ENCODE measurements at places on chromosomes 6 and 20.

DNA sequence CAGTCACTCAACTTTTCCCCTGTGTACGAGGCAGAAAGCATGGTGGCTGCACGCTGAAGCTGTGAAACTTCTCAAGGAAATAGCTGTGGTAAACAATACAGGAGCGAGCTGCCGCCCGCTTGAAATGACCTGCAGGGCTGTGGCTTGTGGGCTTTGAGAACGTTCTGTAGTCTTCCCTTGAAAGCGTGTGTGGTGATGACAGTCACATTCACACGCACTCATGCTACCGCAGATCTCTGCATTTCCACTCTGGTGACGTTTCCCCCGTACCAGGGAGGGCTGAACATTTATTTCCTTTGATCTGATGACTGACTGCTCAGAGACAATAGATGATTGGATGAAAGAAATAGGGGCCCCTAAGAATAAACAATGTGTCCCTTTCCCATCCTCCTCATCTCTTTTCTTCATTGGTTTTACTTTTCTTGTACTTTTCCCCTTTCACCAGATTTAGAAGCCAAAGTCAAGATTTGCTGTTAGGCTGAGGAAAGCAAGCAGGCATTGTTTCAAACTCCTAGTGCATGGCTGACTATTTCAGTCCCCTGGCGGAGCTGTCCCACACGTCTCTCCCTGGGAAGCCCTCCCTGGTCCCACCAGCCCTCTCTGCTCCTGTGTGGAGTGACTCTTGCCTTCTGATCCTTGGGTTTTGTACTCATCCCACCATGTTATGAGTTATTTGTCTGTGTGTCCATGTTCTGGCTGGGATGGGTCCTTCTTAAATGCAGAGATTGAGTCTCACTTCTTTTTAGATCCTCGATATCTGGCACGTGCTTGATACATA lies 3.9 kb downstream of the SYTL3 start:
- no peak for DNase-seq

DNA sequence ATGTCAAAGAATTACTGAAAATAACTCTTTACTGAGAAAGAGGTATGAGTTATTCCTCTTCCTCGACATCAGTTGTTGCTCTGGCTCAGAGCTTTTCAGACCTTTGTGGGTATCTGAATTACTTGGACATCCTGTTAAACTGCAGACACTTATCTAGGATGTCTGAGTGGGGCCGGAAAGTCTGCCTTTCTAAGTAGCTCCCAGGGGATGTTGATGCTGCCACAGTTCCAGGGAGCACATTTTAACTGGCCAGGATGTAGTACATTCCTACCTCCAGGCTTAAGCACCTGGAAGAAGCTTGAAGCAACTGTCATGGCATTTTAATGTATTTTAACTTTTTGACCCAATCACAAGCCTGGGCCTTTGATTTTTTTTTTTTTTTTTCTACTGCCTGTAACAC lies 265.8 kb upstream of the PLCB4 start:
- DNase-seq = peak; percentile 11

DNA sequence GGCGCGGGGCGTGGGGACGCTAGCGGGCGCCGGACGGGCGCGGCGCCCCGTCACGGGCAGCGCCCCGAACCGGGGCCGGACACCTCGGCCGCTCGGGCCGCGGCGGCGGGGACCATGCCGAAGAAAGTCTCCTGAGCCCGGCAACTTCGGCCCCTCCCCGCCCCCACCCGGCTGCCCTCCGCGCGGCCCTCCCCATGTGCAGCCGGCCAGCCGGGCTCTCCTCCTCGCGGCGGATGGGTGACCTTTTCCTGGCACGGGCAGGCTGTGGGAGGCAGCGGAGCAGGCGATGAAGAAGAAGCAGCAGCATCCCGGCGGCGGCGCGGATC lies 278 bp downstream of the UST start:
- no peak for DNase-seq

GRCh38 chr20:10578607-10579006 lies 95.2 kb downstream of the JAG1 start:
- DNase-seq = no peak

DNA sequence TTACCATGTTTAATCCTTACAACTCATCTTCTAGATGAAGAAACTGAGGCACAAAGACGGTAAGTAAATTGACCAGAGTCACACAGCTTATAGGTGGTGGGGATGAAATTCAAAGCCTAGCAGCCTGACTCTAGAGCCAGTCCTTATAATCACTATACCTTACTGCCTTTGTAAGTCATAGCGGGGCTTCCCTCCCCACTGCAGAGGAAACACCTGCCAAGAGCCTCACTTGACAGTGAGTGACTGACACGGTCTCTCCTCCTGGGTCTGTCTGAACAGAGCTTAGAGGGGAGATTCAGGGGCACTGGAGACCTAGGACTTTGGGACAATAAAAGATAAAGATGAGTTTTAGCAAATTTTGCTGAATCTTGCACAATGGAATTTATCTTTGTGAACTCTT lies 12.8 kb downstream of the SUN5 start:
- DNase-seq = no peak

All from SK-N-SH (cell line).